ELF-1 (cell line): ENCODE measurements at places on chromosomes 11 and 22.

- no peak for DNase-seq
Measured at GRCh38 chr11:45489281-45489905, 176.0 kb downstream of the CHST1 start.

- DNase-seq: no peak
Measured at GRCh38 chr11:7749456-7749855, 43.2 kb upstream of the OVCH2 start.

- DNase-seq: no peak
Measured at GRCh38 chr11:94272738-94273313, 31.6 kb upstream of the IZUMO1R start.

GRCh38 chr11:83044958-83045712 is 26.6 kb downstream of the RAB30 start:
- no peak for DNase-seq

DNA sequence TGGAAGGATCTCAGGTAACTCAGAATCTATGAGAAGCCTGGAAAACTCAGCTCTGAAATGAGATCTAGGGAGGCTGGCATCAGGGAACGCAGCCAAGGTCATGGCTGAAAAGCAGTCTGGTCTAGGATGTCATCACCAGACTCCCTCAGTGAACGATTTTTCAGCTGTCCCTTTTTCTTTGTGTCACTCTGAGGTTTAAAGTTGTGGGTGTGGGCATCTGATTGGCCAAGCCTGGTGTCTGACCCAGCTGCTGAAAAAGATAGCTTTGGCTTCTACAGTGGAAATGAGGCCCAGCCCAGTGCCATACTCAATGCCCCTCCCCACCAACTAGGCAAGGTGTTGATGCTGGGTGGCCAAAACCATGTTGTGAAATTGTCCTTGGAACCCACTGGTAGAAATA is 14.5 kb downstream of the RPS3 start:
- no peak for DNase-seq

DNA sequence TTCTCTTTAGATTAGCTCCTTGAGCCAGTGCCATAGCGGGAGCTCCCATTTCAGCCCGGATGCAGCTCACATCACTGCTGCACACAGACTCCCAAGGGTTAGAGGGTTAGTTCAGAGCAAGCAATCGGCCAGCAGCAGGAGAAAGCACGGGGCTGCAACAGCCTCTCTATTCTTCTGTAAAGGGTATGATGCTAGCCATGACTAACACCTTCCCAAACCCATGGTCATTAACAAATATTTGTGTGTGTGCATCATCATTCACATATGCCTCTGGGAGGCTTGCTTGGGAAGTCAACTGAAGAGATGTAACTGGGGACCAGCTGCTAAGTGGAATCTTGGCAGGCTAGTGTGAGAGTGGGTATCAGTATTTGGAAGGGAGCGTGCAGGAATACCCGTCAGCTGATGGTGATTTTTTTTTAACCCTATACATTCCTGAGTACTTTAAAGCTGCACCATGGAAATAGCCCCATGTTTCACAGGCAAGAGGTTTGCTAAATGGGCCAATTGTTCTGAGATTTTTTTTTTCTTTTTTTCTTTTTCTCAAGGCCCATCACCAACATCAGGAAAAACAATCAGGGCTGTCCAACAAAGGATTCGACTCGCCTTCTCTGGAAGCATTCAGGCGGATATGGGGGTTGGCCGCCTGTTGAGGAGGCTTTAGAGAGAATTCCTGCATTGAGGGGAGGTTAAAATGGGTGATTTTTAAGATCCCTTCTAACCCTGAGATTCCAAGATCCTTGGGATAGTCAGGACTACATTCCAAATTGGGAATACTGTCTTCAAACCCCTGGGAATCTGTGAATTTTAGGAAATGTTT is 33.2 kb upstream of the CCDC89 start:
- peak; percentile 37 for DNase-seq

- DNase-seq: no peak
Measured at GRCh38 chr11:116792144-116792868, 627 bp upstream of the APOA5 start.

- no peak for DNase-seq
Measured at GRCh38 chr11:12142176-12142575, 31.8 kb downstream of the MICAL2 start.

GRCh38 chr22:50338042-50338573 is 5.0 kb upstream of the PPP6R2 start:
- DNase-seq: no peak

DNA sequence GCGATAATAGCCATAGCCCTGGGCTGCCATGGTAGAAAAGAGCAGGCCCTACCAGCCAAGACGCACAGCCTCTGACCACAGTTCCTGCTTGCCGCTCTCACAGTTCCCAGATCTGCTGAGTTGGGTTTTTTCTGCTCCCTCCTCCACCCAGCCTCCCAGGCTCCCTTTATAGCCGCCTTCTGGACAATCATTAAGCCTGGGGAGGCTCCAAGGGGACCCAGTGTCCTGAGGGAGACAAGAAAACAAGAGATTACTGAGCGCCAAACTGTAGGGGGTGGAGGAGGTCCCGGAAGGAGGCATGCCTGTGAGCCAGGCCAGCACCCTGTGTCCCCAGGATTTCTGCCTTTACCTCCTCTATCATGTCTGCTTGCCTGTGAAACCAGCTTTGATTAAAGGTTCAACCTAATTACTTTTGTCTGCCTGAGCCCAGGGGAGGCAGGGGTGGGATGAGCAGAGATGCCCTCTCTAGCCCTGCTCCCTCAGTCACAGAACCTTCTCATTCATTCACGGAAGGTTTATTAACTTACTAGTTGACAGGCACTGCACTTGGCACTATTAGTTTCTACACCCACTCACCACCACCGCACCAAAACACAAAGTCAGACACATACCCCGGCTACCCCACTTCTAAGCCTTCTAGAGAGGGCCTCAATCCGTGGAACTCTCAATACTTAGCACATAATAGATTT is 1.2 kb downstream of the SLC37A4 start:
- peak; percentile 74 for DNase-seq

DNA sequence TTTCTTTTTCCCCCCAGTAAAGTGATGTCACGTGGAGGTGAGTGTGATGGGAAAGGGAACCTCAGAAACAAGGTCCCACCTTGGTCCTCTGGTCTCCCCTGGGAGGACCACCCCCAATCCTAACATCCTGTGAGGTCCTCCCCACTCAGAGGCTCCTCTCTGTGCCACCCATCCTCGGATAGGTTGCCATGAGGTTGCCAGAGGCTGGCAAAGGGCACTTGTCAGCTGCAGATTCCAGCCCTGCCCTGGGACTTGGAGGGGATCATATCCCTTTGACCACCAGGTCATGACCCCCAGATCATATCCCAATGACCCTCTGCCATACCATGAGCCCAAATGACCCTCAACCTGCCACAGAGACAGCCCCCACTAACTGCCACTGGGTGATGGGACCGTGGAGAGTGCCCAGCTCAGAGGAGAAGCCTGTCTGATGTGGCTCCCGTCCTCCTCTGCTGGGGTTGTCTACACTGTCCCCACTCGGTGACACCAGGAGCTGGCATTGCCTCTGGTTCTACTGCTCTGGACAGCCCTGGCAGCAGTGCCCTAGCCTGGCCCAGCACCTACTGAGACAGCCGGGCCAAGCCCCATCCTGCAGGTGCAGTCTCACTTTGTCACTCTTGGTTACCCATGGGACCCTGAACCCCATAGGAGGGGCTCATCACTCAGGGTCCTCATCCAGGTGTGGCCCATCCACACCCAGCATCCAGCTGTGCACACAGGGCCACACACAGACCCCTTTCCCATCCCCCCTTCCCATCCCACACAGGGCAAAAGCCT is 90.2 kb upstream of the KCNQ1OT1 start:
- peak; percentile 0 for DNase-seq

GRCh38 chr11:2129699-2130366 is 9.4 kb downstream of the IGF2 start:
- no peak for DNase-seq

DNA sequence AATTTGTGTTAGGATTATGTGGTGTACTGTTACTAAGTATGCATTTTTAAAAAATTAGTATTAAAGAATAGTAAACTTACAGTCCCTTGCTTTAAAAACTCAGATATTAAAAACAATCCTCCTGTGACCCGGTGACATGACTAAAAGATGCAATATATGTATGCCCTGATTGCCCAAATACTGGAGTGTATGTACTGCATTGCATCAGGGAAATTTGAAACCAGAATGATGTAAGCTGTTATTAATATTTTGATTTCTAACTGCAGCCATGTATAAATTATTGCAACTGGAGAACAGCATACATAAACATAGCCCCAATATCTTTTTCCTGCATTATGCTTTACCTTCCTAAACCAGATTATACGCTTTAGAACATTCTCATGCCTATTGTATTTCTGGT is 3.7 kb upstream of the HSPA8 start:
- DNase-seq: no peak

- no peak for DNase-seq
Measured at GRCh38 chr11:119298726-119299125, 18.2 kb downstream of the MCAM start.

DNA sequence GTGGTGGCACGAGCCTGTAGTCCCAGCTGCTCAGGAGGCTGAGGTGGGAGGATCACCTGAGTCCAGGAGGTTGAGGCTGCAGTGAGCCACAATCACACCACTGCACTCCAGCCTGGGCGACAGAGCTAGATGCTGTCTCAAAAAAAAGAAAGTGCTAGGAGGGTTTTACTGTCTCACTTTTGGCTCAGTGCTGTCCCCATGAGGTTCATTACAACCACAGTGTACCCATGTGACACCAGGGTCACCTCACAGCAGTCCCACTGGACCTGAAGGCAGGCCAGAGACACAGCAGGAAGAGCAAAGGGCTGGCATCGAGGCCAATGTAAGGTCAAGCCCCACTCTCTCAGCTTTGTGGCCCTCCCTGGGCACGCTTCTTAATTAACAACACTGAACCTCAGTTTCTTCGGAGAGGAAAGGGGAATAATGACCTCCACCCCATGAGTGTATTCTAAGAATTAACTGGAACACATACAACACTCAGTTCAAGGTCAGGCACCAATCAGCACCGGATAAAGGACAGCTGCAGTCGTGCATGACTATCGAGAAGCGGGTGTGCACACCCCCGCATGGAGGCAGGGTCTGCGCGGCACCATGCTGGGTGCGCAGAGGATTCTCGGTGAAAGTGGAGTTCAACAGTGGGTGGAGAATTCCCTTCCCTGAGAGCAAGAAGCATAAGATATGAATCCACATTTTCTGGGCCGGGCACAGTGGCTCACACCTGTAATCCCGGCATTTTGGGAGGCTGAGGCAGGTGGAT is 30.9 kb upstream of the BAIAP2L2 start:
- no peak for DNase-seq

GRCh38 chr11:124535552-124536232 is 7.8 kb downstream of the OR8B12 start:
- no peak for DNase-seq

GRCh38 chr11:116697639-116698038 is 75.1 kb downstream of the BUD13 start:
- no peak for DNase-seq

GRCh38 chr22:20026204-20026908 is 5.4 kb downstream of the TANGO2 start:
- no peak for DNase-seq

DNA sequence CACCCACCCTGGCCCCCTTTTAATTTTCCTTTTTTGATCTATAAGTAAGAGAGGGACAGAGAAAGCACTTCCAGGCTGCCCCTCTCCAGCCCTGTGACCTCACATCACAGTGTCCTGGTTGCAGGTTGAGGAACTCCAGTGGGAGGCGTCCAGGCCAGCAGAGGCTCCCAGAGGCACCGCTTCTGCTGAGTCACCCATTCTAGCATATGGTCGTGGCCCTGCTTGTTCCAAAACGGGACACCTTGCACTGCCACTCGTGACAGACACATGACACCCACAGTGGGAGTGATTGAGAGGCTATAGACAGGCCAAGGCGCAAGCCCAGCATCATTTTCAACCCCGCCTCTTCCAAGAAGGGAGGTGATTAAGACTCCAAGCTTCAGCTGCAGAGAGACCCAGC is 16.0 kb upstream of the TMPRSS4 start:
- DNase-seq: no peak

DNA sequence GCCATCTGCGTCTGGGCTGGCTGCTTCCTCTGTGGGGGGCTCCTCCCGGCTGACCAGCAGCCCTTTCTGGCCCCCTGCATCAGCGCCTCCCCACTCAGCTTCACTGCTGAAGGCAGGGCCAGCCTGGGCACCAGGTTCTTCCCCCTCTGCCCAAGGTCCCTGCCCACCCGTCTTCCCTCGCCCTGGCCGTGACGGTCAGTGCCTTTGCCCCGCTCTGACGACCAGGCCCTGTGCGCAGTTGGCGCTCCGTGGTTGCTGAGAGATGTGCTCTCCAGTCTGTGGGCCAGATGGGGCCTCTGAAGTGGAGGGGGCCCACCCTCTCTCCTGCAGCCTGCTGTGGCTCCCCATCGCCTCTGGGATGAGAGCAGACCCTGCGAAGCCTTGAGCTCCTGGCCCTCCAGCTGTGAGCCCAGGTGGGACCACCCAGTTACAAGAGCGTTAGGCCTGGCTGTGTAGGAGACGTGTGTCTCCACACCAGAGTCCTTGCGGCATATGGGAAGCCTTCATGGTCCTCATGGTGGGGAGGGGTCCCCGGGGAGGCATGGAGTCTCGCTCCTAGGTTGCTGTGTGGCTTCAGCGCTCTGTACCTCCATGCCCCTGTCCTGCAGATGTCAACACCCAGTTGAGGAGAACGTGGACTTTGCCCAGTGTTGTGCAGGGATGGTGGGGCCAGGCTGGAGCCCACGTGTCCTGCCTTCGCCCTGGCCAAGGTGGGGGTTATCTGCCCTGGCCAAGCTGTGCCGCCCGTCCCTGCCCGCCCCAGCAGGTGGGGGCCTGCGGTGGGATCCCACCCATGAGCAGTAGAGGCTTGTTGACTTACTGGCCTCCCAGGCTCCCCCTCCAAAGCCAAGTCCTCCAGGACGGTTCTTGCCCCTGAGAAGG is 14.2 kb downstream of the LRP5 start:
- DNase-seq: no peak

DNA sequence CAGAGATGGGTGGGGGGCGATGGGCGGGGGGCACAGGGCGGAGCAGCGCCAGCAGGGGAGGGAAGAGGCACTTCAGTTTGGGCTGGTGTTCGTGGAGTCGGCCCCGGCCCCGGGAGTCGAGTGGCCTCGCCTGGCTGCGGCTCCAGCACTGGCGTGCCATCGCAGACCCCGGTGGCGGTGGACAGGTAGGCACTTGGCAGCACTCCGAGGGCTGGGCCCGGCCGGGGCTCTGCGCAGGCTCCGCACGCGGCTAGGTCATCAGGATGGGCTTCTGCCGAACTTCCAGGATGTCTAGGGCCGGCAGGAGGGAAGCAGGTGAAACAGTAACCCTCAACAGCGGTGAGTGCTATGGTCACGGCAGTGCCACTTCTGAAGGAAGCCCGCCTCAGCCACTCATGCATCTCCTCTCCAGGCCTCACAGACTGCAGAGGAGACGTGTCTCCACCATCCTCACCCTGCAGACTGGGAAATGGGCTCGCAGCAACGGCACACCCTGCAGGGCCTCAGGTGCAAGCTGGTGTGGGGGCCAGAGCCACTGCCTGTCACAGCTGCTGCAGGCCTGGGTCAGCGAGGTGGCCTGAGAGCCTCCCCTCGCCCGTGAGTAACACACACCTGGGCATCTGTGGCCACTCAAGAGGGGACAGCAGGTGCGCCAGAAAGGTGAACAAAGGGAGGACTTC is 33.3 kb downstream of the NUP50 start:
- no peak for DNase-seq
